Stimulated activated CD8-positive, alpha-beta memory T cell treated with anti-CD3 and anti-CD28 coated beads, Interleukin-7, amount 100 ng/mL, for 24 hours (primary cell): ENCODE measurements at places on chromosomes 16 and 17.

GRCh38 chr16:48279199-48279598, 31.9 kb upstream of the ABCC11 start:
- no peak for DNase-seq

DNA sequence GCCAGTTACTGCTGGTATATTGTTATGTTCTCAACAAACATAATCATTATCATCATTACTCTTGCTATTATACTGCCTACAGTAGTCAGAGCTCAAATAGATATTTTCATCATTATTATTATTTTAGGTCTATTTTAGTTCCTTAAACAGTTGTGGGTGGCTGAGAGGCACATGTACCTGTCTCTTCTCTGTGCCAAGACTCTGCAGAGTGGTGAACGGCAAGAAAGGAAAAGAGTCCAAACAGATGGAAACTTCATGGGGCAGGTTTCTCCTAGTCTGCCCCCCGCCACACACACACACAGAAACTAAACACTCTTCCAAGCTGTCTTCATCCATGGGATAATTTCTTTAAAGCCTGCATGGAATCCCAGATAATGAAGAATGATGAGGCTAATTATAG, 77.7 kb upstream of the CLEC3A start:
- DNase-seq, result no peak

- no peak for DNase-seq
These were observed 54.9 kb upstream of the TANC2 start for GRCh38 chr17:62911114-62911513.

DNA sequence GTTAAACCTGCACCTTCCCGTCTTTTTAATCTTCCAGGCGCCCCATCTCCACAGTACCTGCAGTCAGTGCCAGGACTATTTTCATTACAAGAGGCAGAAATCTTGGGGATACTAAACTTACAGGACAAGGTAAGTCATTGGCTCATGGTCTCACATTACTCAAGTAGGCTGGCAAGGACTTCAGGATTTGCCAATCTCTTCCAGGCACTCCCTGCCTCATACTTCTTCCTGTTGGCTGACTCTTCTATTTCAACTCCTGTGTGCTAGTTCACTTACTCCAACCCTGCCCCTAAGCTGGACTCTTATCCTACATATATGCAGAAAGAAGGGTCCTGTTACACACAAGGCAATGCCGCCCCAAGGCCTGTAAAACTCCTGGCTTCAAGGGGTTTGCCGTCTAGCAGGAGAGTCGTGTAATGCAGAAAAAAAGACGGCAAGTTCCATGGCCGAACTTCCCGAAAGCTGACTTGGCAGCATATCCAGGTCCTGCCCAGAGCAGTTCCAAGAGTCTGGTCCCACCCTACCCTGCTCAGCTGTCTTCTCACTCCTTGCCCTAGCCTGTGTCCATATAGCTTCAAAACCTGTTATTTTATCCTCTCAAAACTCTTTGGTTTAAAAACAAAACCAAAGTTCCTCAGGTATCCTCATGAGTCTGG, 14.8 kb downstream of the ERN1 start:
- no peak for DNase-seq
